ENCODE measurements at places on chromosomes 3 and 15.

- peaks cover 7% of the 10 kb centered on the region for H3K4me1 ChIP-seq
- H3K36me3 ChIP-seq = no peaks in the 10 kb centered on the region
- H3K27ac ChIP-seq = no peak overlapping the region
- no peaks in the 10 kb centered on the region for H3K27me3 ChIP-seq
- H3K4me3 ChIP-seq = no peak overlapping the region
- no peak for DNase-seq
Measured at GRCh38 chr15:58522865-58523264, 91.1 kb downstream of the LIPC start.

GRCh38 chr3:10780243-10780642 is 35.8 kb upstream of the SLC6A11 start:
- no peak for DNase-seq
- H3K27ac ChIP-seq = no peak overlapping the region
- no peak overlapping the region for H3K4me3 ChIP-seq
- no peaks in the 10 kb centered on the region for H3K36me3 ChIP-seq

DNA sequence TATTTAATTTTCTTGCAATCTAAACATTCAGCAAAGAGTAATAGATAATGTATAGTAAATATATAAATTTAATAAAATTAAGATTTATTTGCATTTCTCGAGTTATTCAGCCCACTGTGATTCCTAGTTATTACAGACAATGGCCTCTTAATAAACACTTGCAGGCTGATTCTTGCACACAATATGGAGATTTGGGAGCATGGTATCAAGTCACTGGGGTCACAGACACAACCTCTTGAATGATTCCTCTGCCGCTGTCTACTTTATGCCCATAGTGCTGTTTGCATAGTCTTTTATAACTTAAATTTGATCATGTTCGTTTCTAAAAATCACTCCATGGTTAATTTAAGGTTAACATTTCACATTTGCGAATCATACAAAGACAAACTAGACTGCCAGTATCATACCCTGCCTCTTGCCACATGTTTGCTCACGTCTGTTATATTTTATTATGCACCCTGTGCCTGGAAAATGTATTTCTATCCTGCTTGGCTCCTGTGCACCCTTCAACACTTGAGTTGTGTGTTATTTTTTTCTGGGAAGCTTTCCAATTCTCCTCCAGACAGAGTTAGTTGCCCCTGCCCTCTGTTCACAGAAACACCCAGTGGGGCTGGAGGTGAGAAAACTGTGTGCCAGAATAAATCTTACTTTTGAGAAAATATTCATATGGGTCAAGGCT is 206.3 kb upstream of the ROBO1 start:
- no peak for DNase-seq
- no peak overlapping the region for H3K27ac ChIP-seq

DNA sequence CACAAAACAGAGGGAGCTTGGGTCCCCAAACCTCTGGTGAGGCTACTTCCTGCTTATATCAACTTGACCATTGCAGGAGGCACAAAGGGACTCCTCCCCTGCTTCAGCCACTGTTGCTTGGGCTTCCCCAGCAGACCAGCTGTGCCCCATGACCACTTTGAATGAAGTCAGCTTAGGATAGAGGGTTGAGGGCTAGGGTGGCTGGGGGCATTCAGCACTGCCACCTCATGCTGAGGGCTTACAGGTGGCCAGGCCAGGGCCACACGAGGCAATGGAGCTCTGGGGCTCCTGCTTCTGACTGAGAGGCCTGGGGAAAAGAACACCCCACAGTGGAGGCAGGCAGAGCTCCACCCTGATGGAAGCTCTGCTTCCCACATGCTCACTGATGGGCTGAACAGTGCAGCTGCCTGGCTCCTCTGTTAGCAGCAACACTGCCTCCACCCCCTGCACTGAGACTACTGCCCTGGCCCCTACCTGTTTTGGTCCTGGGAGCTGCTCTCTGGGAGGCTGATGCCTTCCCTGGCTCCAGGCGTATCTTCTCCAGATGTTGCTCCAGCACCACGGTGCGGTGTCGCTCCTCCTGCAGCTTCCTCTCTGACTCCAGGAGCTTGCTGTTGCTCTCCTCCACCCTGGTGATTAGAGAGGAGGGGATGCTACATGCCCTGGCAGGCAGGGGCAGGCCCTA is 10.2 kb upstream of the HHATL start:
- H3K27ac ChIP-seq = no peak overlapping the region
- H3K4me3 ChIP-seq = no peak overlapping the region
- no peaks in the 10 kb centered on the region for H3K27me3 ChIP-seq
- H3K4me1 ChIP-seq = no peaks in the 10 kb centered on the region
- no peaks in the 10 kb centered on the region for H3K36me3 ChIP-seq
- DNase-seq = no peak

DNA sequence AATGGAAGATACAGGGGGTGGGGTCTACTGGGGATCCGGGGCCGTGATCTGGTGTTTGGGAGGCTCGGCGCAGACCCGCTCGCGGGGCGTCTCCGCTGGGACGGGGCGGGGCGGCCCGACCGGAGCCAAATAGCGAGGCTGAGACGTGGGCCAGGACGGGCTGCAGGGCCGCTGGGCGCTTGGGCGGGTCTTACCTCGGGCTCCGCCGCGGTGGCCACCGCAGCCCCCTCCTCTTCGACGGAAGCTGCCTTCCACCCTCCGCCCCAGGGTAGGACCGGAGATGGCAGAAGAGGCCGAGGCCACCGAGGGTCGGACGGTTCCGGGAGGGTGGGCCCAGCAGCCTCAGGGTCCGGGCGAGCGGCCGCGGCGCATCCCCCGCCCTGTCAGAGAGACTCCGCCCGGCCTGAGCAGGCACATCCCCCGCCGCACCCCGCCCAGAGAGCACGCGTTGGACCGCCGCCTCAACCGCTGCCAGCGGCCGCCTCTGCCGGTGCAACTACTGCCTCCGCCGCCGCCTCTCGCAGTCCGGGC is 399 bp downstream of the MYO9A start:
- H3K27me3 ChIP-seq = no peaks in the 10 kb centered on the region
- H3K27ac ChIP-seq = peak overlapping the region; percentile 64
- peak overlapping the region; percentile 76 for H3K4me3 ChIP-seq
- peaks cover 12% of the 10 kb centered on the region for H3K4me1 ChIP-seq

DNA sequence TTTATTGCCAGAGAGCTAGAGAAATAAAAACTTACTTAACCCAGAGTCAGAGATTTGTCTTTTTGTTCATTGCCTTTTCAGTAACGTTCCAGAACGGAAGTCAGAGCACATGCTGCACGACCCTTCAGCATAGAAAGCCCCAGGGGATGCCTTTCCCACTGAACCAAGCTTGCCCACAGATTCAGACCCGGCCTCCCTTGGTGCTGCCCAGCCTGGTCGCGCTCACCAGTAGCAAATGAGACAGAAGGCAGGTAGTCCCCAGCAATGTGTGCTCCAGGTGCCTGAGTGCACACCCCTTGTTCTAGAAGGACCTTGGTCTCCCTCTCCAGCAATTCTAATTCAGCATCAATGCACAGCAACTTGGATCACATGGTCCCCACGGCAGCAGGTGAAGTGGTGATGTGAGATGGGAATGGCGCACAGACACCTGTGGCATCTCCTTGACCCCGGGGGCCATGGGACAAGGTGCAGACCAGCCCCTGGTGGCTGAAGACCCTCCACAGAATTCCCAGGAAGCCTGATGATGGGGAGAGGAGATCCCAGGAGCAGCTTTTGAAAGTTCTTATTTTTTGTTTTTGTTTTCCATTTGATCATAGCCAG is 91.8 kb upstream of the IQSEC1 start:
- DNase-seq = no peak
- H3K4me1 ChIP-seq = peaks cover 27% of the 10 kb centered on the region
- no peaks in the 10 kb centered on the region for H3K36me3 ChIP-seq
- no peaks in the 10 kb centered on the region for H3K27me3 ChIP-seq
- no peak overlapping the region for H3K4me3 ChIP-seq
